ENCODE measurements at places on chromosomes 11 and 22.

DNA sequence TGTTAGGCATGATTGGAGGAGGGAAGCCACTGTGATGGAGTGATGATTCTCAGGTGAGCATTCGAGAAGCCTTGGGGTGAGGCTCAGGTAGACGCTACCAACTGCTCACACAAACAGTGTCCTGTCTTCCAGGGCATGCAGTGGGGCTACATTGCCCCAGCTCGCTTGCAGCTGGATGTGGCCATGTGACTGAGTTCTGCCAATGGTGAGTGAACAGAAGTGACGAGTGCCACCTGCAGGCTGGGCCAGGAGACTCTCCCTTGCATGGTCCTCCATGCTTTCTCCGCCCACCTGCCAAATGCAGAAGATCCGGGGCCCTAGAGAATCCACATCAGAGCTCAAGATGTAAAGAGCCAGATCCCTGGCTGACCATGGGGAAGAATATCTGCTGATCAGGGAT is 195.9 kb downstream of the BCR start:
- no peak for DNase-seq

- DNase-seq = no peak
Observed at GRCh38 chr11:93648158-93648557, 13.3 kb upstream of the CEP295 start.

DNA sequence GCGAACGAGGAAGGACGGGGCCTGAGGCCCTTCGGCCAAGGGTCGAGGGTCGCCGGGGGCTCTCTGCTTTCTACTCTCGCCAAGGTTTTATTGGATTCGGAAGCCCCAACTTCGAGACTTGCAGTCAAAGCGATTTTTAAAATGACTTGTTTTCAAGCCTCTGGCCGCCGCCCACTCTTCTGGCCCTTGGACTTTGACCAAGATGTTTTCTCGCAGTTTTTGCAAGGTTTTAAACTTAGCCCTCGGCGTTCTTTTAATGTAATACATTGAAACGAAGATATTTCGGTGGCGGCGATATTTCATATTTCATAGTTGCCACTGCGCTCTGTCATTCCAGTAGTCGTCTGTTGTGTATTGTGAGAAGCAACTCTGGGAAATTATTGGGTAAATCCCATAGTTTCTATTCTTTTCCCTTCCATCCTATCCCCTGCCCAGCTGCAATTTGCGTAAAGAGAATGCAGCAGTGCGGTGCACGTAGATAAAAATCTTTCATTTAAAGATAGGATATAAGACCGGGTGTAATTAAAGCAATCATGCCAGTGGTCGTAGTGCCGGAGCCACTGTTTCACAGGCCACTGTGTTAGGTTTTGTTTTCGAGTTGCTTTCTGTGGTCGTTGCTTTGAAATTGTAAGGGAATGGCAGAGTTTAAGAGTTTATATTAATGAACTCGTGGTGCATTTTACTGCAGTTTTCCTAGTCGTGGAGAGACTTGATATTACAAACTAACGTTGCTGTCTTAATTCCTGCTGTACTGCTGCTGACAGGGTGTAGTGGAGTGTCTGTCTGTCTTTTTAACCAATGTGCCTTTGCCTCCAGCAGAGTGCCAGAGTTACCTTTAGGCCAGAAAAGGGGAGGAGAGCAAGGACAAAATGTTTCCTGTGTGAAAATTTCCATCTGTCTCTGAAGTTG is 702 bp downstream of the BIRC2 start:
- no peak for DNase-seq

- DNase-seq = no peak
Observed at GRCh38 chr11:19994672-19995071, 165.6 kb downstream of the DBX1 start.

DNA sequence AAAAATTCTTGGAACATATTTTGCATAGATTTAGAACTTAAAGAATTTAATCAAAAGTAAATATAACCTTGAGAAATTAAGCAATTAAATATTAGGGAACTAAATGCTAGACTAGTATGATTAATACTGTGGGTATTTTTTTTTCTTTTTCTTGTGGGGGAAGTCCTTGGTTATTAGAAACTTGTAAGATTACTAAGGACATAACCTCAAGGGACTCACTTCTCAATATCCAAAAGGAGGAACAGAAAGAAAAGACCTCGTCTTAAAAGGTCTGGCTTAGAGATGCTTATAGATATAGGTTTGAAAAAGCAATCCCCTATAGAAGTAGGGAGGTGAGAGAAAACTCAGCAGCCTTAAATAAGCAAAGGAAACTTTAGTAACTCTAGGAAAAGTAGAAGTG is 368.5 kb downstream of the INSC start:
- DNase-seq = no peak

GRCh38 chr11:123202155-123203151 is 7.4 kb upstream of the CLMP start:
- no peak for DNase-seq

DNA sequence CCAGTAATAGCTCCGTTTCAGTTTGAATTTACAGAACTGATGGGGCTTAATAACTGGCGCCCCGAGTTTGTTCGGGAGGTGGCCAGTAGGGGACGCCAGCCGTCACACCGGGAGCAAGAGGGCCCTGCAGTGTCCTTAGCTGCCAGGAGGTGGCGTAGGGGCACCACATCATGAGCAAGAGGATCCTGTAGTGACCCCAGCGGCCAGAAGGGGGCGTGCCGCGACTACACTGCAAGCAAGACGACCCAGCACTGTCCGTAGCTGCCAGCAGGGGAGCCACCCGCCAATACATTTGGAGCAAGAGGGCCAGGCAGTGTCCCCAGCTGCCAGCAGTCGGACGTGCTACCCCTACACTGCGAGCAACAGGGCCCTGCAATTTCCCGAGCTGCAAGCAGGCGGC is 663.7 kb upstream of the B3GAT1 start:
- DNase-seq = no peak

DNA sequence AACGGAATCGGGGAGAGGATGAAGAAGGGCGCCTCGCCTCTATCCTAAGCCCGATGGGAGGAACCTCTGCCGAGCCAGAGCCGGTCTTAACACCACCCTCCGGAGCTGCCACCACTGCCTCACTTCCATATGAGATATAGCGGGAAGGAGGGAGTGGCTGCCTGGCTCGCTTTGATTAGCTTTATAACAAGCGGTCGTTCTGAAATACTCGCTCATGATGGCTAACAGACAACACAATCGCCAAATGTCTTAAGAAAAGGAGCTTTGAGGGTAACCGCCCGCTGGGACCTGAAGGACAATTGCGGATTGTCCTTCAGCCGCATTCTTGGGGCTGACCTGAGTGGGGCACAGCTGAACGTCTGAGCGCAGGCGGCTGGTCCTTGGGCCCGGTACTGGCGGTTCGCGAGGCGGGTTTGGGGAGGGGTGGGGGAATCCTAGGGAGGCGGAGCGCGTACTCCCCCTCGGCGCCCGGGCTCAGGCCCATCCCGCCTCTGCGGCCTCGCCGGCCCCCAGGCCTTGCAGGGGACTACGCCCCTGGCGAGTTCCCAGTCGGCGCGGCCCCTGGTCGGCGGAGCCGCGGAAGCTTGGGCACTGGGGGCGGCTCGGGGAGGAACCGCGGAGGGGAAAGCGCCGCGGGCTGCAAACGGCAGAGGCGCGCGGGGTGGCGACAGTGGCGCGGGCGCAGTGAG is at the start of gene PLAAT5:
Gene PLAAT5 (minus strand): TSS at position 617 of the 689 bp plus-strand sequence. CDS start 133 bp downstream, at position 484.
- DNase-seq = no peak

GRCh38 chr11:125945011-125945796 is 640 bp upstream of the VSIG10L2 start:
- no peak for DNase-seq

DNA sequence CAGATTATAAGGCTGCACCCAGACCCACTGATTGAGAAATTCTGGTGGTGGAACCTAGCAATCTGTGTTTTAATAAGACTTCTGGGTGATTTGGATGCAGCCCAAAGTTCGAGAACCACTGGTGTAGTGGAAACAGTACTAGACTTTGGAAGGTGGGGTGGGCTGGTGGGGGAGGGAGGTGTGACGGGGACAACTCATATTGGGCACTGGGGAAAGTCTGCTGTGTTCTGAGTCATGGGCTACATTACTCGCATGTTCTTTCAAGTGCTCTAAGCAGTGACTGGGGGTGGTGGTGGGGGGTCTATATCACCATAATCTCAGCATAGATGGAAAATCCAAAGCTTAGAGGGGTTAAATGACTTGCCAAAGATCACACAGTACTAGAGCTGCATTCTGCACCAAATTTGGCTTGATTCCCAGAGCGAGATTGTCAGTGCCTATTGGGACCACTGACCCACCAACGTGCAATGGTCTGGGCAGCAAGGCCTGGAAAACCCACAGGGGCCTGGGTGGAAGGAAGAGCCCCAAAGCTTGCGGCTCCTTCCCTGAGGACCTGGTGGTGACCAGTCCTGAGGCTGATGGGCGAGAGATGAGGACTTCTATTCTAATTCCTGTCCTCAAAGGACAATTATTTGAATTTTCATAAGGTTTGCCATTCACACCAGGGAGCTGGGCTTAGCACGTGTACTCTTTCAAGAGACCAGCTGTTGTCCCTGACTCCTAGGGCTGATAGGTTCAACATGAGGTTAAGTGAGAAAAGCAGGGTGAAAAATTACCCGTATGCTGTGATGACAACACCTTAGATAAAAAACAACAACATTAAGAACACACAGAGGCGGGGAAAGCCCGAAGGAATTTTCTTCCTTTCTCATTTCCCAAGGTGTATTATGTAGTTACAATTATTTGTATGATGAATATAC is 77.5 kb upstream of the NARS2 start:
- no peak for DNase-seq
